ENCODE measurements at places on chromosomes 6 and 20.

DNA sequence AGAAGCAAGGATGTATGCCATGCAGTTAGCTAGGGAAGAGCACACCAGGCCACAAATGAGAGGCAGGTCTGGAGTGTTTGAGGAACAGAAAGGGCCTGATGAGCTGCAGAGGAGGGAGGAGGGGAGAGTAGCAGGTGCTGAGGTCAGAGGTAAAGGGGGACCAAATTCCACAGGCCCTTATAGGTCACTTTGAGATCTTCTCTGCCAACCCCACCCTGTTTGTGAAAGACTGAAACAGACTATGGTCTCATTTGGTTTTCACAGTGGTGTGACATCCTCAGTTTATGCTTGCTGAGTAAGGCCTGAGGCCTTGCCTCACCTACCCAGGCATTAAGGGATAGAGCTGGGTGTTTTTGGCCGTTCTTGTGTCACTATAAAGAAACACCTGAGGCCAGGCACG is 187.7 kb upstream of the MYLIP start:
- no peak for DNase-seq

- DNase-seq, result no peak
Measured at GRCh38 chr6:146909886-146910285, 294.3 kb upstream of the STXBP5 start.

DNA sequence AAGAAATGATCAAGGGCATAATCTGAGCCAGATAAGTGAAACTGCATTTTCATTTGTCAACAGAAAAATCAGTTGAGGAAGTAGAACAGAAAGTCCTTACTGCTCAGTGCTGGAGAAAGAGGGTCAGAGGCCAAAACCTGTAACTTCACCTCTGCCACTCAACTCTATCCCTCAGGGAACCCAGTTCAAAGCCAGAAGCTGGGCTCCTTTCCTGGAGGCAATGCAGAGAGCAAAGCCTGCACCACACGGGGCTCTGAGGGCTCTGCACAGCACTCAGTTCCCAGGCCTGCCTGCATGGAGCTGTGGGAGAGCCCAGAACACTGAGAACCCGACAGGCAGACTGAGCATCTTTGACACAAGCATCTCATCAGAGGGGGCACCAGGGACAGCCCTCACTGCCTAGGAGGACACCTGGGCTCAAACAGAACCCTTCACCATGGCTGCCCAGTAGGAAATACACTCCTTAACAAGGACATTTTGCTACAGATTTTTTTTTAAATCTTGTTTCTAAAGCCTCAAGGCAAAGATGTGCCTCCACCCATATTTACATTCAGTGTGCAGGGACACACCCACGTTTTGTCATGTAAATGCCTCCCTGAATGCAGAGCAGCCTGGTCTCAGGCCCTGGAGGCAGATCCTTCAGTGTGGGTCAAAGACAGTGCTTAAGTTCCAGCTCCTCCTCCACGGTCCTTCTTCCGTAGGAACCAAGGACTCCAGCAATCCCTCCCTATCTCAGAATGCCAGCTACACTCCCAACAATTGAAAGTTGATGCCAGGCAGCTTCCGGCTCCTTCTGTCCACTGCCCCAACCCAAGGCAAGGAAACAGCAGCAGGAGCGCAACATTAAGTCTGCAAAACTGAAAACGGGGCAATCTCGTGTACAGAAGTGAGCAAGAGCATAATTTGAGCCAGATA is 6.6 kb downstream of the RNASET2 start:
- no peak for DNase-seq

GRCh38 chr6:40392589-40392988 is 194.6 kb downstream of the LRFN2 start:
- no peak for DNase-seq

DNA sequence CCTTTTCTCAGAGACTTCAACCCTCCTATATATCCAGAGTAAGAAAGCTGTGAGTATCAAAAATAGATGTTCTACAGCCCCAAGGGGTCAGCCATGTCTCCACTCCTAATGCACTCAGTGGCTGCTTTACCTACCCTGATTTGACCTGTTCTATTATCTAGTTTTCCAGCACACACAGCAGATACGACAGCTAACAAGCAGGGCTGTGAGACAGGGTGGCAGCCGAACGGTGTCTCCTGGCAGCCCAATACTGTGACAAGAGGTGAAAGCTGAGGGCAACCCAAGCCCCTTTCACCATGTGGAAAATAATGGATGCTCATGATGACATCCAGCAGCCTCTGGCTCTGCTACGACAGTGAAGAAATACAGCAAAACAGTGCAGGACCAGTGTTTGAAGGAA is 67.9 kb downstream of the KIF13A start:
- DNase-seq, result no peak

GRCh38 chr6:130500693-130501092 is 134.9 kb downstream of the TMEM200A start:
- DNase-seq, result no peak

DNA sequence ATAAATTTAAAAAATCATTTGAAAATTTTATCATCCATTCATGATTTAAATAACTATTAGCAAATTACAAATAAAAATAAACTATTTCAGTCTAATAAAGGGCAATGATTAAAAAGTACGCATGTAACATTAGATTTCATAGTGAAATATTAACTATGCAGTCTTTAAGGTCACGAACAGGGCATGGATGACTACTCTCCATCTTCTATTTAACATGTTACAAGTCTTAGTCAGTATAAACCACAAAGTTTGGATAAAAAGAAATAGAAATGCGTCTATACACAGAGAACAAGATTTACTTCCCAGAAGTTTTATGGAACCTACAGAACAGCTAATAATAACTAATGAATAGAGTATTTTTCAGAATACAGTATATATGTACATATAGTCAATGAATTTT is 1016.0 kb downstream of the EYS start:
- no peak for DNase-seq

- no peak for DNase-seq
Measured at GRCh38 chr20:16490696-16491095, 82.6 kb downstream of the KIF16B start.

DNA sequence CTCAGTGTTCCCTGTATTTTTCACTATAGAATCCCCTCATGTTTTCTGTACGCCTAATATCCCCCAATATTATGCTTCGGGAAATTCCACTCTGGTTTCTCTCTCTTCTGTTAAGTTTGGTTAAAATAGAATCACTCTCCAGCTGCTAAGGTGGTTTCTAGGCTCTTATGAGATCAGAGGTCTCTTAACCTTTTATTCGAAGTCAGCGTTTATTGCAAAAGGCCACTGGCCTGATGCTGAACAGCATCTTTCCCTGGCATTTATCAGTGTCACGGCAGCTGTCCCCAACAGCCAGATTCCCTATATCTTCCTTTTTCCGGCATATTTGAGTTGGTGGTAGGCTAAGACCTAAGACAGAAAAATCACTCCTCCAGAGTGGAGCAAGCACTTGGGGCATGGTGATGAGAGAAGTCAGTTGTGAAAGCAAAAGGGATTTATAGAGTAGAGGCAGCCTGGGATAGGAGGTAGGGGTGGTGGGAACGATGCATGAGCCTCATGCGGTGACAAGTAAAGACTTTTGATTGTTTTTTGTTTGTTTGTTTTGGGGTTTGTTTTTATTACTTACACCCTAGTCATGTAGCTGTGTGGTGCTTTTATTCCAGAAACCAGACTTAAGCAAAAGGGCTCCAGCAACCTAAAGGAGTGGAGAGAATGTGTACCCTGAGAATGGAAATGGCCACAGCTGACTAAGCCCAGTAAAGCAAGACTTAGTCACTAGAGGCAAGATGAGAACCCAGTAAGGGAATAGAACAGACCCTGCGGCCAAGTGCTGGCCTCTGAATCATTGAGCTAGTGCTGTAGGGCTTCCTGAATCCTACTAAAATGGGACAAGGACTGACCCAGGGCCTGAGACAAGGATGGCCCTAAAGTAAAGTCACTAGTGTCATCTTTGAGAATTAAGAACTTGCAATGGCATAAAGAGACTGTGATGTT is 233.0 kb upstream of the PRND start:
- no peak for DNase-seq

- DNase-seq, result no peak
Measured at GRCh38 chr6:37582306-37582705, 82.6 kb upstream of the CCDC167 start.

GRCh38 chr6:154824076-154824475 is 90.9 kb downstream of the SCAF8 start:
- no peak for DNase-seq

DNA sequence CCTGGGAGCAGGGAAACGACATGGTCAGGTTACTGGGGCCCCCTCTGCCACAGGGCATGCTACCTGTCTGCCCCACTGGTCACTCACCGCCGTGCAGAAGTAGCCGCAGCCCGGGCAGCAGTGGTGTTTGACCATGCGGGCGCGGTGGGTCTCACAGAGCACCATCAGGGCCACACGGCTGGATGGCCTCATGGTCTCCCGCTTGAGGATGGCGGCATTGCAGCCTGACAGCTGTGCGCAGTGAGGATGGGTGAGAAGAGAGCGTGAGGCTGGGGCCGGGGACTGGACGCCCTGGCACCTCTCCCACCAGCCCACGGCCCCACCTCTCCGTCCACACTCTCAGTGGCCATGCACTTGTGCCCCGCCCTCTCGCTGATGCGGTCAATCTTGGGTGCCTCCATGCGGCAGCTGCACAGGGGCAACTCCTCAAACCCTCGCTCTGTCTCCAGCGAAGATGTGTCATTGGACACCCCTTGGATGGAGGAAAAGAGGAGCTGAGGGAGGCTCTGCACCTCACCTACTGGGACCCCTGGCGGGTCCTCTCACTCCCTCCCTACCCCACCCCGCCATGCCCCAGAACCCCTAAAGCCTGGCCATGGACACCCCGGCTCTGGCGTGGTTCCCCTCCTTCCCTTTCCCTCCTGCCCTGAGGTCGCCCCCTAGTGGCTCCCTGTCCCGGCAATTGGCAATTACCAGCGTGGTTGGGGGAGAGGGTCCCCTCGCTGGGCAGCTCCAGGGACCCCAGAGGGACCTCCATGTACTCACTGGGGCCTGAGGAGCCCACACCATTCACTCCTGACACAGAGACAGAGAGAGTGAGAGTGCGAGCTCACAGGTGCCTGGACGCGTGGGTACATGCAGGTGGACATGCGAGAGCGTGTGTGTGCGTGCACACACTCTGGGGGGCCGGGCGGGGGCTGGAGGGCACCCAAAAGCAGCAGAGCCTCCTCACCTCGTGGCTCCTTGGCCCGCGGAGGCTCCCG is 8.9 kb downstream of the EHMT2 start:
- no peak for DNase-seq

DNA sequence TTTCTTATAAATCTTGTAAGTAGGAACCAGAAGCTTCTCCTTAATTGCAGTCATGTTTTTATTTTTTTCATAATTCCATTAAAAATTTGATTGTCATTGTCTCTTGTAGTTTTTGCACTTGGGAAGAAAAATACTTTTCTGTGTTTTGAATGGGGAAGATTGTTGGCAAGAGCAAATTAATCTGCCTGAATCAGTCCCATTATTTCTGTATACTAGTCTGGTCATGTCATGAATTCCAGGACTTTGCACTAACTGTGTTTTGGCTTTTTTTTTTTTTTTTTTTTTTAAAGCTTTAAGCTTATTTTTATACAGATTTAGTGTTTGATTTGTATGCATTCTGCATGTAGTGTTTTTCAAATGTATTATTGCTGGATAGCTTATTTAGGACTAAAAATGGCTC is 47.6 kb downstream of the RALGAPB start:
- no peak for DNase-seq

DNA sequence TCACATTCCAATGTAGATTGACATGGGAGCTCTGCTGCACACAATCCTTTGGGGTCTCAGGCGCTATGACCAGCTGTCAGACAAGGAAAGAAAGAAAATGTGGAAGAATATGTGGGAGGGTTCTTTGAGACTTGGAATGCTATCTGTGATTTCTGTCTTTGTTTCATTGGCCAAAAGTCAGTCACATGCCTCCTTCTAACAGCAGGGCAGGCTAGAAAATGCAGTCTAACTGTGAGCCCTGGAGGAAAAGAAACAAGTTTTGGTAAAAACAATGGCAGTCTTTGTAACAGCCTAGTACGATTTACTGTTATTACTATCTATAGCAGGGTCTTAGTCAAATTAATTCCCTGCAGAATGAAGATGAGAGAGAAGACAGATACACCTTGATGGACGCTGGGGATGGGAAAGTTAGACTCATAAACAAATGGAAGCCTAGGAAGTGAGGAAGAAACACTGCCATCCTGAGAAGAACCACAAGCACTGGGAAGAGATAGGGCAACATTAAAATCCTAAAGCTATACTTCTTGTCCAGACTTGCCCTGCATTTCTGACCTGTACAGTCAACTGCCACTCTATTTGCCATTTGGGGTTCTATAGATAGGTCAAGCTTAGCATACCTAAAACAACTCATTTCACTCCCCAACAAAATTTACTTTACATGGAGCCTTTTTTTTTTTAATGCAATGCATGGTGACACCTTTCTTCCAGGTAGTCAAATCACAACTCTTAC is 833.0 kb downstream of the KIF16B start:
- no peak for DNase-seq

- DNase-seq, result no peak
Measured at GRCh38 chr6:145705561-145705960, 29.8 kb downstream of the EPM2A start.

GRCh38 chr20:19275630-19276071 is 63.2 kb downstream of the SLC24A3 start:
- DNase-seq, result peak; percentile 87

Data from NCI-H1092 treated with DMSO at 0.1 percent for 48 hours (cell line).